ENCODE measurements at places on chromosomes 13 and 19.

- DNase-seq: no peak
These were observed 123.9 kb downstream of the SHISA2 start for GRCh38 chr13:25927932-25928331.

GRCh38 chr19:5299137-5299536 lies 41.5 kb downstream of the PTPRS start:
- DNase-seq: no peak

GRCh38 chr19:44582581-44583265 lies 30.6 kb upstream of the IGSF23 start:
- DNase-seq: no peak

- no peak for DNase-seq
These were observed 24.3 kb upstream of the DCUN1D2 start for GRCh38 chr13:113514847-113515246.
